ENCODE measurements at places on chromosomes 2 and 18. TPM values are rescaled to one million over a fixed set of nuclear protein-coding genes. Genes with fewer than 3 reads are reported as not detected.

ACTG2 gene
- total RNA-seq, result not detected

POTEE gene
- under 0.01 TPM for total RNA-seq

NPHP1 gene
- total RNA-seq, result 6.9 TPM

CXCR4 gene
- 16.1 TPM for total RNA-seq

ATP6V1C2 gene
- not detected for total RNA-seq

ANAPC1 gene
- total RNA-seq, result 48.9 TPM

TGFA gene
- 0.06 TPM for total RNA-seq

Data from aortic smooth muscle cell (primary cell).